ENCODE measurements at places on chromosomes 7 and 10.

DNA sequence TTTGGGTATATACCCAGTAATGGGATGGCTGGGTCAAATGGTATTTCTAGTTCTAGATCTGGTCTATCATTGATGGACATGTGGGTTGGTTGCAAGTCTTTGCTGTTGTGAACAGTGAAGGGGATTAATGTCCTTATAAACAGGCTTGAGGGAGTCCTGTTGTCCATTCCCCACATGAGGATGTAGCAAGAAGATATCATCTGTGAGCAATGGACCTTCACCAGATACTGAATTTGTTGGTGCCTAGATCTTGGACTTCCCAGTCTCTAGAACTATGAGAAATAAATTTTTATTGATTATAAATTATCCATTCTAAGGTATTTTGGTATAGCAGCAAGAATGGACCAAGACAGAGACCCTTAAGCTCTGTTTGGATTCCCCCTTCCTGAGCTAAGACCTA is 72.2 kb upstream of the RELN start:
- DNase-seq = no peak

DNA sequence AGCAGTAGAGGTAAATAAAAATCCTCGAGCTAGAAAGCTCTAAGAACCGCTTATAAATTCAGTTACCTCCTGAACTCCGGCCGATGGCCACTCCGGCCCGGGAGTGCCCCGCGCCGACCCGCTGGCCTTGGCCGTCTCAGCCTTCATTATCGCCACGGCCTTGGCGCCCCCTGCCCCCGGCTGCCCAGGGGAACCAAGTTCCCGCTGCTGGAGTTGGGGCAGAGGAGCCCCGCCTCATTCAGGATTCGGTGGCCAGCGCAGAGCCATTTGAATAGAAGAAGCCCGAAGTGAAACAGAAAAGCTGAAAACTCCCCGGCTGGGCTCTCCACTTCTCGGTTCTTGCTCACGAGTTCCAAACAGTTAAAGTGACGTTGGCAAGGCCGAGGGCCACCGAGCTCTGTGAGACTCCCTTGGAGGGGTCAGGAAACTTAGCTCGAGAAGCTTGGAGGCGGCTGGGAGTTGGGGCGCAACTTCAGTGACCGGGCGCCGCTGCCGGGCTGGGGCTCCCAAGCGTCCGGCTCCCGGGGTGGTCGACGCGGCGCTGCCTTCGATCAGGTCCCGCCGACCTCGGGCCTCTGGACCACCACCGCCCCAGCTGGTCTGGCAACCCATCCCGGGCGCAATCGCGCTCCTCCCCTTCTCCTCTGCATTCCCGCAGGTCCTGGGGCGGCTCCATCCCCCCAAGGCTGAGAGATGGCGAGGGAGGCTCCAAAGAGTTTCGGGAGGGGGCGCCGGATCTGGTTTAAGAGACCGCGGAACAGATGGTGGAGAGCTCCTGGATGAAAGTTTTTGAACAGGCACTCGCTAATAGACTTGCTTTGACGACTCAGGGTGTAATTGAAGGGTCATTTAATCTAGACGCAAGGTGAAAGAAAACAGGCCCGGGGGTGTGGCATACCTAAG is 5.8 kb upstream of the FEZF1 start:
- no peak for DNase-seq

- DNase-seq = no peak
These were observed 263.5 kb downstream of the ZEB1 start for GRCh38 chr10:31582365-31583052.

GRCh38 chr10:60350400-60350799 is 39.3 kb downstream of the ANK3 start:
- DNase-seq = no peak

DNA sequence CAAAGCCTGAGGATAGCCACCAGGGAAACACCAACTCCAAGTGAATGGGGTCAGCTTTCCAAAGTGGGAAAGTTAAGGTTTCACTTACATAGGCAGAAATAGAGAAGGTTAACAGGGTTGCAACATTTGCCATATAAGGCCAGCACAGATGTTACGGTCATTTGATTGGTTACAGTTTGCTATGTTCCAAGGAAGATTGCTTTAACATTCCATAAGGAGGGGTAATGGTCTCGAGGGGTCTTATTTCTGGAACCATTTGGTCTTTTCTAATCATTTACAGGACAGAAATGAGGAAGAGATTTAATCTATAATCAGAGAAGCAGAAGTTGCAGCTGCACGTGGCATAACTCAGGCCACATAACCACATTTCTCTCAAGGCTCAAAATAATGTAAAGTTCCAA is 679.4 kb upstream of the C7orf33 start:
- DNase-seq = no peak

DNA sequence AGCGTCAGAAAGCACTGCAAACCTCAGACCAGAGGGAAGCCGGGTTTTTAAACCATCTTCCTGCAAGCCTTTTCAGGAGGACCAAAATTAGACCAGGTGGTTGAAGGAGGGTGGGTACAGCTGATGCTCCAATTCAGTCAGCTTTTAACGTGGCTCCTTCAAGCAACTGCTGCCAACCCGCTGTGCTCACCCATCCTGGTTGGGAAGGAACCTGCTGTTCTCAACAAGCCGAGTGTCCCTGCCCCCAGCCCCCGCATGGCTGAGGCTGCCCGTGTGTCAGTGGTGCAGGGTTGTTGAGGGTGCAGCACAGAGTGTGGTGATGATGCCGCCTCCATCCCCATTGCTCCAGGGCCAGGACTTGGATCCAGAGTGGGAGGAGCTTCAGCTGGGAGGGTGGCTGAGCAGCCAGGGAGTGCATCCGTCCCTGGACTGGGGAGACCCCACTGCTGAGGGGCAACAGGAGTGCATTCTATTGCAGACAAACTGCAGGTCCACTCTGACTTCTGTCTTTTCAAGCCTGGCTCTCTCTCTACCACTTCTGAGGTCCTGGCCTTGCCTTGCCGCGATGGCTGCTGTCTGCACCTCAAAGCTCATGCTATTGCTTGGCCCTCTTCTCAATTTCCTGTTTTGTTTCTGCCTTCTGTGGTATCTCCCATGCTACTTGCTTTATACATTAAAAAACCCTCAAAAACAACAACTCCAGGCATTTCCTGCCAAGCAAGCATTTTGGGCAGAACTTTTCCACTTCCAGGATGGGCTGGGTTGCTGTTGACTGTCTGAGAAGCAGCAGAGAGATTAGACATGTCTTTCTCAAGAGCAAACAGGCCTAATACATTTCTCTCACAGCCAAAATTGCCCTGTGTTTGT is 134.7 kb downstream of the DNAJB6 start:
- DNase-seq = peak; percentile 35

DNA sequence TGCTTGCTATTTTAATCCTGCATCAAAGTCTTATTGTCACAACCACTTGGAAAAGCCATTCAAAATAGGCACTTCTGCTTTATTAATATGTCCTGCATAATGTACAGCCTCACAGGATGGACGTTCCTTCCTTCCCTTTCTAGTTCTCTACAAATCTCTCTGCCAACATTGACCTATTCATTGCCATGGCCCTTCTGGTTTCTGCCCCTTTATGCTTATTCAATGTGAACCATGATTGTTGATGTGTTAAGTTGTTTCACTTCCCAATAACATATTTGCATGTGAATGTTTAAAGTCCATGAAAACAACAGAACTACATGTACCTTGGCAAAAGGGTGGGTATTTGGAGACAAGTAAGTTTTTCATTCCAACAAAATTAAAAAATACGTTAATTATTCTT is 45.7 kb downstream of the COL28A1 start:
- no peak for DNase-seq

GRCh38 chr10:116907245-116907987 is 58.1 kb downstream of the ENO4 start:
- no peak for DNase-seq

DNA sequence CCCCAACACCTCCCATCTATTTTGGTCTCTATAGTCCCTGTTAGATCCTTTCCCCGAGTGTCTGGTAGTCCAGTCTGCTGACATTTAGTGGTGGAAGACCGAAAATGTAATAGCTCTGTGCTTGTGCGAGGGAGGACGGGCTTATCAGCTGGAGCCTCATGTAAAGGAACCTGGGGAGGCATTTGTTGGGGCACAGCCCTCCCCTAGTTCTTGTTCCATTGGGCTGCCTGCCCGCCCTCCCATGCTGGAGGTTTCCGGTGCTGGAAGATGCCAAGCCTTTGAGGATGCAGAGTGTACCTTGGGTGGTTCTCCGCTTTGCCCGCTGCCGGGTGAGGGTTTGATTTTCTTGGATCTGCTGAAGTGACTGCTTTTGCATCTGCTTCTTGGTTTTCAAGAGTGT is 5.4 kb downstream of the ZNF862 start:
- DNase-seq = no peak

- no peak for DNase-seq
These were observed 43.2 kb upstream of the LRGUK start for GRCh38 chr7:134083766-134084487.

GRCh38 chr10:35696392-35697287 is 54.5 kb upstream of the FZD8 start:
- no peak for DNase-seq

- no peak for DNase-seq
These were observed 378.8 kb downstream of the DPP6 start for GRCh38 chr7:154431045-154431444.

DNA sequence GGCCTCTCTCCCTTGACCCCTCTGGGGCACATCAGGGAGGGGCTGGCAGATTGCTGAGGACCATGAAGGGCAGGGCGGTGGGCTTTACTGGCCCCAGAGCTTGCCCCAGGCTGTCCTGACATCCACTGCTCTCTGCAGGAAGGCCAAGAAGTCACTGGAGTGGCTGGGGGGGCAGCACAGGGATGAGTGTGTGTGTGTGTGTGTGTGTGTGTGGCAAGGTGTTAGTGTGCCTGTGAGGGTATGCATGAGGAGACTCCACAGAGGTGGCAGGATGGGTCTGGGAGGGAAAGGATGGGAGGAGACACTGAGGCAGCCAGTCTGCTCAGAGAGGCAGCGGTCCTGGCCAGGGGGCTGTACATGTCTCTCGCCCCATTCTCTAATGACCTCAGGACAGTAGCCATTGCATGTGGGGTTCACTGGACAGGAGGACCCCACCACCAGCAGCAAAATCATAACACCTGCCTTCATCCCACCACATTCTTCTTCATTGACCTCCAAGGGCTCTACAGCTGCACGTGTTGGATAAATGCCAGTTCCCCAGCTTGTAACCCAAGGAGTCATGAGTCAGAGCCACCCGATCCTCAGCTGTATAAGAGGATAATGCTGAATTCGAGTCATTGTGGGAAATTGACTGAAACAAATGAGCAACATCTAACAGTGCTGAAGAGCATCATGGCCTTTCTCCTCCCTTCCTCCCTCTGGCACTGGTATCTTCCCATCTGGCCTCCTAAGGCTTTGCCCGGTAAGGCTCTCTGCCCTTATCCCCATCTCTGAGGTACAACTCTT is 720.5 kb downstream of the GRID1 start:
- DNase-seq = no peak

DNA sequence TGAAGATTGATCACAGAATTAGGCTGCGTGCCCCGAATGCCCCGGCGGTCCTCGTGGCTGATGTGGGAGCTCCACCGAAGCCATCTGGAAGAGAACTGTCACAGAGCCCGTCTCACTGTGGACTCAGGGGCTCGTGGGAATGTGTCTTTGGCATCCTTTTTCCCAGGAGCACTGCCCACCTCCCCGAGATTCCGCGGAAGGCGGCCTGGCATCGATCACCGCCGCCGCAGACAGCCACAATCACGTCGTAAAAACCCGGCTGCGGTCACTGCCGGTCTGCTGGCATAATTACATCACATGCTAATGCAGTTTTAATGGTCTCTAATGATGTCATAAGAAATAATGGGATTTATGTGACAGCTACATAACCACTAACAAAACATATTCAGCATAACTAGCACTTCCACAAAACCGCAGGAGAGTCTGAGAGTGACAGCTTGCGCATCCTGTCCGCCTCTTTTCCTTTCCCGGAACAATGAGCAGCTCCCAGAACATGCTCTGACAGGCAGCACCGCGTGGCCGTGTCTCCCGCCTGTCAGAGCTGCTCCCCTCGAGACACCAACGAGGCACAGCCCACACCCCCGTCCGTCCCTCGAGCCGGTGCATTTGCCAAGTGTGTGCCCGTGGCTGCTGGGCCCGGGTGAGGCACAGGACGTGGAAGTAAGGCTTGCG is 490.0 kb downstream of the PTPRN2 start:
- no peak for DNase-seq

DNA sequence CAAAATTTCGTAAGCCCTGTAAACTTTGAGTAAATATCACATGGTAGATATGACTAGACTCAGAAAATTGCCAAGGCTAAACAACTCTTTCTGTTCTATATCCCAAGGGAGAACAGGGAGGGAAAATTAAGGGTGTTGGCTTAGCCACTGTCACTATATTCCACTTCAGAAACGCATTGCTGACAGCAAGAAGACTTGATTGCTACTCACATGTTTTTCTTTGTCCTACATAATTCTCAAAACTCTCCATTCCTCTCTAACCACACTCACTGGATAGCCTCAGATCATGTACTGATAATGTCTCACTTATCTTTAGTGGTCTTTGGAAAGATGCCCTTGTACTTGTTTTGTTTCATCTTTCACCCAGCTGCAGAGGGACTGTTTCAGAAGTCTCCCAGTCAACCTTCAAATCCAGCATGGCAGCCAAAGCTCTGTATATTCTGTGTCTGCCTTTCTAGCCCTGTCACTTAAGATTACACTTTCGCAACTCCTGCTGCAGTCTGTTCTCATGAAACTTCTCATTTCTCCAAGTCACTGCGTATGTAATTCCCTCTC is 582.4 kb upstream of the FZD8 start:
- DNase-seq = no peak

DNA sequence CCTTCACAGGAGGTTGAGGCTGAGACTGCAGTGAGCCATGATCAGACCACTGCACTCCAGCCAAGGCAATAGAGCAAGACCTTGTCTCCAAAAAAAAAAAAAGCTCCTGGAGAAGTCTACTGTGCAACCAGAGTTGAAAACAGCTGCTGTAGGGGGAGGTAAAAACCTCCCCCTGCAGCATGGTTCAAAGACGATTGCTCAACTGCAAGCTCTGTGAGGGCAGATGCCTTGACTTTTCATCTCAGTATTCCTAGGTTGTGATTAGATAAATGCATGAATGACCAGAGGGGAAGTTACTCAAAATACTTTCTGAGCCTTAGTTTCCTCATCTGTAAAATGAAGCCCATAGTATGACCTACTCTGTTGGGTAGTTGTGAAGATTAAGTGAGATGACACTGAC is 25.0 kb upstream of the PPA1 start:
- no peak for DNase-seq

DNA sequence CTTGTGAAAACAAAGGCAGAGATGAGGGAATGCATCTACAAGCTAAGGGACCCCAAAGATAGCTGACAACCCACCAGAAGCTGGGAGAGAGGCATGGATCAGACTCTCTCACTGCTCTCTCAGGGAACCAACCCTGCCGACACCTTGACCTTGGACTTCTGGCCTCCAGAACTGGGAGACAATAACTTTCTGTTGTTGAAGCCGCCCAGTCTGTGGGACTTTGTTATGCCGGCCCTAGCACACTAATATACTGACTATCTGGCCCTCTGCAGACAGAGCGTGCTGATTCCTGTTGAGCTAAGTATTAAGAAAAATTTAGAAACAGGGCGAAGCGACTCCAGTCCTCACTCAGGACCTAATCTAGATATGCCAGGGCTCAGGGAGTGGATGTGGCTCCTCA is 144.3 kb upstream of the TCF7L2 start:
- DNase-seq = no peak

DNA sequence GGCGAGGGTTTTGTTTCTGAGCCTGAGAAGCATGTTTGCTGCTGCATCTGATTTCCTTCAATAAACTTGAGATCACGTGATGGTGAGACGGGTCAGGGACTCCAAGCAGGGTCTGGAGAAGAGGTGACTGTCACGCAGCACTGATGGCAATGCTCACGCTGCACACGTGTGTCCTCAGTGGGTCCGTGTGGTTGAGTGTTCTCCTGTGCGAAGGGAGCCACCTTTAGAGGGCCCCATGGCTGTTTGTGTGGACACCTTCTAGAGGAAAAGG is 100.4 kb downstream of the WDR37 start:
- DNase-seq = no peak

Measured in activated CD4-positive, alpha-beta T cell treated with anti-CD3 and anti-CD28 coated beads, Interleukin-2, Interleukin-4, amounts not matched to agents 100 ng/mL and 50 ng/mL, durations not matched to agents 16 hours and 8 hours (primary cell).